Stimulated activated naive CD4-positive, alpha-beta T cell treated with Interleukin-2 at 50 U/mL for 16 hours (primary cell): ENCODE measurements at places on chromosomes 16 and 17.

DNA sequence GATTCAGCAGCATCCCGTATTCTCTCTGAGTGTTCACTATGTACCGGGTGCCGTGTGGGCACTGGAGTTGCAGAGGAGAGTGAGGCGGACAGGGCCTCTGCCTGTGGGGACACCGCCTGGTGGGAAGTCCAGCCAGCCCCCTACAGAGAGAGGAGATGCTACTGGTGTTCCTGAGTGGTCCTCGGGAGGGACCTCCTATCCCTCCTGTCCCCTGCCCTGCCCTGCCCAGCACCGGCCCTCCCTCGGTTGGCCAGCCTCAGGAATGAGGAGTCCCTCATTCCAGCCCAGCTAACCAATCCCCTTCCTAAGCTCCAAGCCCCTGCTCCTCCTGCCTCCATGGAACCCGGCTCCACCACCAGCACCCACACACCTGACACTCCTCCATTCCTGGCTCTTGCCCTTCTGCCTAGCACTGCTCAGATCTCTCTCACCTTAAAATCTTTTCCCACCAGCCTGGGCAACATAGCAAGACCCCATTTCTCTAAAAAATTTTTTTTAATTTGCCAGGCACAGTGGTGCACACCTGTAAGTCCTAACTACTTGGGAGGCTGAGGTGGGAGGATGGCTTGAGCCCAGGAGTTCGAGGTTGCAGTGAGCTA, 2.0 kb downstream of the ASGR2 start:
- no peak for DNase-seq

DNA sequence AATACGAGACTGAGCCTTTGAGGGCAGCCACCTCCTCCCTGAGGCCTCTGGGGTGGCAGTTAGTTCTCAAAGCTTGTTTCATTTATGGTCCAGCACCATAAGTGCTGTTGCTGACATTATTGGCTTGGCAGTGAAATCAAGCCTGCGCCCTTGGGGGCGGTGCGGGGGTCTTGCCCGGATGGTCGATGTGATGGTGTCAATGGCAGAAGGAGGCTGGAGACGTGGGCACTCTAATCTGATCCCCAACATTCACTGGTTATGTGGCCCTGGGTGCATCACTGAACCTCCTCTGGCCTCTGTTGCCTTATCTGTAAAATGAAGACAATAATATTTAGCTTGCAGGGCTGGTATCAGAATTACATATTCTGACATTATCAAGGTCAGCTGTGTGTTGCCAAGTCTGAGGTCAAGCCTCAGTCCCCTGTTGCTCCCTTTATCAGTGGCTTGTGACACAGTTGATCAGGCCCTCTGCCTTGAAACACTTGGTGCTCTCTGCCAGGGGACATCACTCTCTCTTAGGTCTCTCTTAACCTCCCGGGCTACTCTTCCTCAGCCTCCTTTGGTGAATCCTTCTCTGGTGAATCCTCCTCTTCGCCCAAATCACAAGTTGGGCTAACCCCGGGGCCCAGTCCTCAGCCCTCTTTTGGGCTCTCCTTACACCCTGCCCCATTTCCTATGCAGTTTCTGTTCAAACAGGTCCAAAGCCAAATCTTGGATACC, 11.8 kb upstream of the TMEM220 start:
- DNase-seq, result no peak

GRCh38 chr16:68298907-68299561, 11.7 kb downstream of the SLC7A6OS start:
- DNase-seq, result no peak

GRCh38 chr16:77868052-77868451, 79.7 kb downstream of the VAT1L start:
- DNase-seq, result no peak

- no peak for DNase-seq
Observed at GRCh38 chr17:5467416-5467815, 1.4 kb downstream of the DHX33 start.

- DNase-seq, result no peak
Observed at GRCh38 chr16:3618769-3619141, 7.3 kb upstream of the SLX4 start.

- DNase-seq, result no peak
Observed at GRCh38 chr16:58492735-58493134, 7.2 kb upstream of the NDRG4 start.

- DNase-seq, result no peak
Observed at GRCh38 chr17:74631468-74632450, 8.2 kb upstream of the CD300E start.

DNA sequence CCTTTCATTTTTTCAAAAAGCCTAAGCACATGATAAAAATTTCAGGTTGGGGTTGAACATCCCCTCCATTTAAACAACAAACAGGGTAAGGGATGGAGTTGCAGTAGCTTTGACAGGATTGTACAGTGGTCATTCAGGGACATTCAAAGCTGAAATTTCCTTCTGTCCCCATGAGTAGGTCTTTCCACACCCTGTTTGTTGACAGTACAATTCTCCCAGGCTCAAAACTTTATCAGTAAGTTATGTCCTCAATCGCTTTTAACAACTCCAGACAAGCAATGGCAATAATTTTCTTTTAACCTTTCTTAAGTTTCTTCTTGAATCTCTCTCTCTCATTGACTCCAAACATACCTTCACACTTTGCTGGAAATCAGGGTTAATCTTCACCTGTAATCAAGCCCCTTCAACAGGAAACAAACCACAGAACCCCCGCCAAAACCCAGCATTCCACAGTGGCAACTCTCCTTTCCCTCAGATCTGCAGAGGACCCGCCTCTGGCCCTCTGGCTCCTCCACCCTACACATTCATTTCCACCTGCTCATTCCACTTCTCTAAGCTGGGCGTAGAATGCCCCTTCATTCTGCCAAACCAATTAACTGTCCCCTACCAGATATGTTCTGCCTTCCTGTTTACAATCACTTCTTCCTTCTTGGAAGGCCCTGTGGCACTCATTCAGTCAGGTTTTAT, 20.7 kb downstream of the TXNDC11 start:
- no peak for DNase-seq

- no peak for DNase-seq
Observed at GRCh38 chr17:59627274-59627673, 7.6 kb downstream of the CLTC start.

GRCh38 chr17:80102664-80103448, 1.5 kb downstream of the GAA start:
- no peak for DNase-seq

GRCh38 chr17:1137465-1137894, 42.3 kb downstream of the ABR start:
- DNase-seq, result no peak

DNA sequence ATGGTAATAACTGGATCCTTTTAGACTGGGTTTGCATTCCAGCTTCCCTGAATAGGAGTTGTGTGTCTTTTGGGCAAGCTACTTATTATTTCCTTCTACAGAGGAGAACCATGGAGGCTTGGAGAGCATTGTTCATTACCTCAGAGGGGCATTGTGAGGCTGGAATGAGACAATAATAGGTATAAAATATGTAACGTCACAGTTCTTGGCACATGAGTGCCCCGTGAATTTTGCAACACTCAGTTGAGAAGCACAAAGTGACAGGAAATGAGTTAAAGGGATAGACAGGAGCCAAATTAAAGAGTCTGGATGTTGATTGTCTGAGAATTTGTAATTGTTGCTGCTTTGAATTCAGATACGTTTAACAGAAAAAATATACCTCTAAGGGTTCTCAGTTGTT, 92.2 kb downstream of the CDH8 start:
- no peak for DNase-seq

- DNase-seq, result no peak
Observed at GRCh38 chr16:89795676-89796075, 20.8 kb downstream of the FANCA start.

DNA sequence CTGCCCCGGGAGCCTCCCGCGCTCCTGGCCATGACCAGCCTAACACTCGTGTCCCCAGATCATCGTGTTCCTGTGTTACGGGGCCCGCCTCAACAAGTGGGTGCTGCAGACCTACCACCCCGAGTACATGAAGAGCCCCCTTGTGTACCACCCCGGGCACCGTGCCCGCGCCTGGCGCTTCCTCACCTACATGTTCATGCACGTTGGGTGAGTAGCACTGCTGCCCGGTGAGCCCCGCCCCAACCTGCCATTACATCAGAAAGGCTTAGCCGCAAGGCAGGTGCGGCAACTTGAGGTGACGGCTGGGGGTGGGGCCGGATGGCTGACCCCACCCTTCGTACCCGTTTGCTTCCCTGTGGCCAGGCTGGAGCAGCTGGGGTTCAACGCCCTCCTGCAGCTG, 1.4 kb downstream of the RHBDL1 start:
- DNase-seq, result no peak

DNA sequence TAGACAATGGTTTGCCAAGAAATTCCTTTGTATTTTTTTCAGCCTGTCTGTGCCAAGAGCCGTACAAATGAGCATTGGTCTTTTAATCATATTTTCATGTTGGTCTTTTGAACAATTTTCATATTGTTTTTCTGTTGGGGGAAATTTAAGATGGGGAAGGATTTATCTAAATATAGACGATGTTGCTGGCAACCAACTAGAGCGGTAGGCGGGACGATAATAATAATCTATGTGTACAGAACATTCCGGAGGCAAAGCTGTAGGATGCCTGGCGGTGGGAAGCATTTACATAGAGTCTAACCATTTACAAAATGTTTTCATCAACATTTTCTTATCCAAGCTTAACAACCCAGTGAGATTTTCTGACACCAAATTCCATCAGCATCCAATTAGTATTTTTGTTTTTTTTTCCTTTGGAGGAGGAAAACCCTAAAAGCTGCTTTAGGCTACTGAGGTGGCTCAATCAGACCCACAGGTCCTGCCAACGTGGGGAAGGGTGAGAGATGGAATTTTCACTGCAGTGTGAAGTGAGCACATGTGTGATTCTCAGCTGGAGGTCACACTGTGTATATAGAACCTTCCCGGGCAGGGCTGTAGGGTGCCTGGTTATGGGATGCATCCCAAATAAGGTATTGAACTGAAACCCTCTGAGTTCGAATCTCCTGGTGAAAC, 11.7 kb upstream of the SEC14L1 start:
- DNase-seq, result no peak

GRCh38 chr16:10919003-10919351, 23.3 kb downstream of the DEXI start:
- no peak for DNase-seq
